Smooth muscle cell of the umbilical artery (primary cell): ENCODE measurements at places on chromosomes 3 and 15. TPM values are rescaled to one million over a fixed set of nuclear protein-coding genes. Genes with fewer than 3 reads are reported as not detected.

CSPG5 gene
- total RNA-seq = 0.18 and 0.30 TPM in 2 replicates

DPPA4 gene
- not detected in 2 replicates for total RNA-seq

LHFPL4 gene
- not detected in 2 replicates for total RNA-seq

ROBO2 gene
- total RNA-seq = 2.4 and 2.8 TPM in 2 replicates
